ENCODE measurements at places on chromosomes 6 and 20.

GRCh38 chr6:153790048-153790447, 249.0 kb upstream of the OPRM1 start:
- DNase-seq = no peak

GRCh38 chr20:59448196-59448595, 147.8 kb downstream of the EDN3 start:
- DNase-seq = no peak

- no peak for DNase-seq
Measured at GRCh38 chr20:34618676-34619075, 58.2 kb downstream of the PIGU start.

DNA sequence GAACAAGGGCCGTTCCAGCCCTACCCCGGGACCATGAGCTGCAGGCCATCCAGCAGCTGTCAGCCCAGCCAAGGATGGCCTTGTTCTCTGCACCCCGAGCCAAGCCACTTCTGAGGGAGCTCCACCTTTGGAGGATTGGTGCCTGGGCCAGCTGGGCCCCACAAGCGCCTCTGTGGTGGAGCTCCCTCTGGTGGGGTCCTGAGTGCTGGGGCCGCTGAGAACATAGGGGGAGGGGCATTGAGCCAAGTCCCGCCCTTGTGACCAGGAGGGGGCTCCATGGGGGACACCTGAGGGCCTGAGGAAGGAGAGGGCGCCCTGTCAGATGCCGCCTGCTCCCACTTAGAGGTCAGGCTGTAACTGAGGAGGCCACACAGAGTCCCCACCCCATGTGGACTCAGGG, 43.2 kb downstream of the YTHDF1 start:
- DNase-seq = no peak

GRCh38 chr20:62728781-62729300, 20.2 kb downstream of the NTSR1 start:
- no peak for DNase-seq

DNA sequence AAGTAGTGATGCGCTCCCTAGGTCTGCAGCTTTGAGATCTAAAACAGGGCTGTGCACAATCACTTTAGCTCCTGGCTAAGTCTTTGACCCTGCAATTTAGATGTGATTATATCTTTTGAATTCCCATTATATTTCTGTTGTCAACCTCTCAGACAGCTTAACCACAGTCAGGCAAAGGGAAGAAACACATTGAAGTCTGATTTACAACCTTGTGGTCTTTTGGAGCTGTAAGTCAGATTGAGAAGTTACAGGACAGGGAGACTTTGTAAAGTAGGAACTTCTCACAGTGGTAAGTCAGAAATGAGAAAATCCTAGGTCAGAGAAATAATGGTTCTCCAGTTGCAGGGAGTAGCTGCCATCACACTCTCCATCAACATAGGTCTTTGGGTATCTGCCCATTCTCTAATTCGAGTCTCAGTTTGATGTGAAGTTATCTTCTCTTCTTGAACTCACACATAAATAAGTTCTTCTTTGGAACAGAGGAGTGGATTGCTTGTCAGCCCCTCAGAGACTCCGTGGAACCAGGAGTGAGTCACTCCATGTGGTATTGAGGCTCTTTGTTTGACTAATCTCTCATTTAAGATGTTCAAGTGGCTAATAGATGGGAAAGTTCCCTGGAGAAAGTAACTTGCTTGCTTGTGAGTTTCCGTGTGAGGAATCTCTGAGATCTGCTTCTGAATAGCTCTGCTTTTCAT, 35.0 kb upstream of the SGK1 start:
- DNase-seq = peak; percentile 7
